ENCODE measurements at places on chromosomes 11 and 22.

- DNase-seq = no peak
- peak overlapping the region; percentile 53 for H3K4me3 ChIP-seq
- peaks cover 14% of the 10 kb centered on the region for H3K4me1 ChIP-seq
- peaks cover 45% of the 10 kb centered on the region for H3K27me3 ChIP-seq
- H3K27ac ChIP-seq = peak overlapping the region; percentile 25
These were observed 428 bp downstream of the CDKN1C start for GRCh38 chr11:2885017-2885677.

- no peak overlapping the region for H3K27ac ChIP-seq
- peaks cover 42% of the 10 kb centered on the region for H3K27me3 ChIP-seq
- peaks cover 6% of the 10 kb centered on the region for H3K4me1 ChIP-seq
- H3K4me3 ChIP-seq = peak overlapping the region; percentile 49
- no peak for DNase-seq
- H3K36me3 ChIP-seq = no peaks in the 10 kb centered on the region
These were observed 1.4 kb downstream of the ARHGAP20 start for GRCh38 chr11:110710628-110711381.

GRCh38 chr22:26763633-26764361 lies 106.4 kb downstream of the MIAT start:
- no peak for DNase-seq
- peaks cover 8% of the 10 kb centered on the region for H3K36me3 ChIP-seq
- H3K4me3 ChIP-seq = no peak overlapping the region
- H3K27ac ChIP-seq = no peak overlapping the region
- no peaks in the 10 kb centered on the region for H3K4me1 ChIP-seq

DNA sequence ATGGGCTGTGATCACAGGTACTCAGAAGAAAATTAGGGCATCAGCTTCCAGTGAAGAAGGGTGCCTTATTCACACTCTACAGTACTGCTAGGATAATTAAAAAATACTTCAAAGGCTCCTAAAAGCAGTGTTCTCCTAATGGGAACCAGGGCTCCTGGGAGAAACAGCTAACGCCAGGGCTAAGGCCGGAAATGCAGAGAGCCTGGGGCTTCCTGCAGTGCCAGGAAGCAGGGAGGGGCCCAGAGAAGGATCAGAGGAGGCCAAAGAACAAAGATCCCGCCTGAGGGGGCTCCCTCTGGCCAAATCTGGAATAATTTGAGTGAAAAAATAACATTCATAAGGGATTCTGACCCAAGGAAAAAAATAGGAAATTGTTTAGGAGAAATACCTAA lies 27.5 kb downstream of the TOLLIP start:
- H3K27me3 ChIP-seq = no peaks in the 10 kb centered on the region
- no peak overlapping the region for H3K27ac ChIP-seq
- DNase-seq = no peak
- H3K36me3 ChIP-seq = peaks cover 40% of the 10 kb centered on the region
- no peak overlapping the region for H3K4me3 ChIP-seq

DNA sequence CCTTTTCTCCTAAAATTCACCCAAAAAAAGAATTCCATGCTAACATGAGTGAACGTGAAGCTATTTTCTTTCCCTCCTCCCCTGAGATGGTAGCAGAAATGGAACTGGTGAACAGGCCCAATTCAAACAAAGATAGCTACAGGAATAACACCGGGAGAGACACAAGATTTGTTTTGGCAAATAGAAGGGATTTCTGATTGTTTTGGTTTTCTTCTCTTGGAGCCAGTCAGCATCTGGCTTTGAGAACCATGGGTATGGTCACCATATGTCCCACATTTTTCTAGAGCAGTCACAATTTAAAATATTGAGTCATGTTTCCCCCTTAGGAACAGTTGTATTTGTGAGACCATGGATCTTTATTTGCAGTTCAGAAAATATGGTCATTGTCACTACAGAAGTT lies 214.1 kb downstream of the FAM76B start:
- H3K27me3 ChIP-seq = no peaks in the 10 kb centered on the region
- no peak overlapping the region for H3K4me3 ChIP-seq
- no peak overlapping the region for H3K27ac ChIP-seq
- H3K36me3 ChIP-seq = no peaks in the 10 kb centered on the region
- DNase-seq = no peak

GRCh38 chr11:122823564-122823963 lies 14.7 kb upstream of the CRTAM start:
- DNase-seq = no peak
- H3K4me1 ChIP-seq = no peaks in the 10 kb centered on the region
- H3K27me3 ChIP-seq = no peaks in the 10 kb centered on the region

DNA sequence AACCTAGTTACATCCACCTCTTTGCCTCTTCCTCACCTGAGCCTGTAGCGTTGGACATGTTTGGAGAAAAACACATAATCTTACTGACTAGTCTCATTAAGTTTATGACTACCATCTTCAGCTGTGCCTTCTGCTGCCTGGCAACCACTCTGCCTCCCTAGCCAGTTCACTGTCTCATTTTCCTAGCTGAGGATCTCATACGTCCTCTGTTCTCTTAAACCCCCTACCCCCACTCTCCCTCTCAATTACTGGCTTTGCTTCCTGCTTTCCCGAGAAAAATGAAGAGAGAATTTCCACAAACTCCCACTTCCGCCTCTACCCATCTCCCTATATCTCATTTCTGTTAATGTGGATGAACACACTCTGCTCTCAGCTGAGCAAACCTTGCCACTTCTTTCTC lies 239.3 kb upstream of the POU2AF2 start:
- H3K27me3 ChIP-seq = no peaks in the 10 kb centered on the region
- H3K36me3 ChIP-seq = no peaks in the 10 kb centered on the region
- no peak for DNase-seq
- H3K4me3 ChIP-seq = no peak overlapping the region

DNA sequence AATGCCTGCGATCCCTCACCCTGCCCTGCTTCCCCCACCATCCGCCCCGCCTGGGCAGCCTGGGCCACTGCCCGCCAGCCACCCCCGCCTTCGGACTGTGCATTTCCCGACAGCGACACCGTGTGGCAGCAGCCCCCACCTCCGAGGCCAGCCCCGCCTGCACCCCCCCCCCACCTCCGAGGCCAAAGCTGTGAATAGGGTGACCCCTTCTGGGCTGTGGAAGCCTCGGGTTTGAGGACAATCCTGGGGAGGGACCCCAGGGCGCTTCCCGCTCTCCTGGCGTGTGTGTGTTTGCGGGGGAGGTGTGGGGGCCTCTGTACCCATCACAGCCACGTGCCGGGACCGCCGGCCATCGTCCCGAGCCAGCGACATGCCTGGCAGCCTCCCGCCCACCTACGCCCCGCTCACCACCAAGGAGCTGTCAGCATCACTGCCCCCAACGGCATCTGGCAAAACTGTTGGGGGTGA lies 33.8 kb upstream of the PPARA start:
- peak; percentile 61 for DNase-seq
- peaks cover 2% of the 10 kb centered on the region for H3K4me1 ChIP-seq
- no peaks in the 10 kb centered on the region for H3K27me3 ChIP-seq
- no peaks in the 10 kb centered on the region for H3K36me3 ChIP-seq
- no peak overlapping the region for H3K27ac ChIP-seq

DNA sequence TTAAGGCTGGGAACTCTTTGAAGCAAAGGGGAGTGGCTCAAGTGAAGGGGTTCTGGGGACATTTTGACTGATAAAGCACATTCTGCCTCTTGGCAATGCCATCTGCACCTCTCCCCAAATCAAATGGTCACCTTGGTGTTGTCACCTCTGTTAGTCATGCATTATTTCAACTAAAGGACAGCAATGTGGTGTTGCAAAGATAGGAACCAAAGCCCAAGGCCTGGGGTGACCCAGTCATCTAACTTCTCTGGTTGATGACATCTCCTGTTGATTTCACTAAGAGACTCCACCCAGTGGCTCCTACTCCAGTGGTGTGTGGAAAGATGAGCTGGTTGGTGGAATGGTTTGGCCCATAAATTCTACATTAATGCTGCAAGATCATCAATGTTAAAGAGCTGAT lies 7.8 kb upstream of the MS4A1 start:
- H3K36me3 ChIP-seq = no peaks in the 10 kb centered on the region
- no peak overlapping the region for H3K4me3 ChIP-seq
- H3K4me1 ChIP-seq = peaks cover 3% of the 10 kb centered on the region
- no peaks in the 10 kb centered on the region for H3K27me3 ChIP-seq
- DNase-seq = no peak
- H3K27ac ChIP-seq = no peak overlapping the region

DNA sequence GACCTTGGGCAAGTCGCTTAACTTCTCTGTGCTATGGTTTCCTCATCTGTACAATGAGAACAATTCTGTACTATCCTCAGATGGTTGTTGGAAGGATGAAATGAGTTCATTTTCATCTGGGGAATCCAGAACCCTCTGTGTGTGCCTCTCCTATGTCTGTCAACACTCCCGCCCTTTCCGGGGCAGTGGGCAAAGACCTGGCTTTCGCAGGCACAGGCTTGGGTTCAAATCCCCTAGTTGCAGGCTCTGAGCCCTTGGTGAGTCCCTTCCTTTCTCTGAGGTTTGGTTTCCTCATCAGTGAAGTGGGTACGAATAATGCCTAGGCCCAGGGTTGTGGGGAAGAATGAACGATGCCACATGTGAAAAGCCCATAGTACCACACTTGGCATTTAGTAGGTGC lies 6.0 kb downstream of the PNPLA5 start:
- H3K27me3 ChIP-seq = peaks cover 6% of the 10 kb centered on the region
- no peaks in the 10 kb centered on the region for H3K4me1 ChIP-seq

DNA sequence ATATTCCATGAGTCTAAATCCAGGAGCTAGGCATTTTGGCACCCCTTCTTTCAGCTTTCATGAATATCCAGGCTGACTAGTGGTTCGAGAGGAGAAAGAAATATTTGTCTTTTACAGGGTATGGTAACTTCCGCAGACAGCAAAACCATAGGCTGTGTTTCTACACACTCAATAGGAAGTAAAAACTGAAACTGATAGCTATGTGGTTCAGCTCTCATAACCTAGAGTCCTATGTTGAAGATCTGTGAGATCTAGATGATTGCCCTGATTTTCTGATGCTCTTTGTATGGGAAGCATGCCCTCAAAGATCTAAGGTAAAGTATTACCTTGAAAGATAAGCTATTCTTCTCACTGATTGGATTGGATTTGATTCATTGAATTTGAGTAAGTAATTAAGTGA lies 118.3 kb downstream of the CD44 start:
- H3K4me1 ChIP-seq = peaks cover 6% of the 10 kb centered on the region
- no peaks in the 10 kb centered on the region for H3K27me3 ChIP-seq
- H3K27ac ChIP-seq = no peak overlapping the region
- H3K4me3 ChIP-seq = no peak overlapping the region

GRCh38 chr11:117950993-117951961 lies 22.1 kb upstream of the TMPRSS13 start:
- H3K4me1 ChIP-seq = peaks cover 55% of the 10 kb centered on the region
- no peaks in the 10 kb centered on the region for H3K27me3 ChIP-seq
- H3K4me3 ChIP-seq = peak overlapping the region; percentile 21
- peak overlapping the region; percentile 89 for H3K27ac ChIP-seq
- H3K36me3 ChIP-seq = no peaks in the 10 kb centered on the region
- peak; percentile 82 for DNase-seq

- no peak overlapping the region for H3K27ac ChIP-seq
- no peak overlapping the region for H3K4me3 ChIP-seq
- no peaks in the 10 kb centered on the region for H3K36me3 ChIP-seq
- H3K27me3 ChIP-seq = no peaks in the 10 kb centered on the region
These were observed 61.1 kb upstream of the PICALM start for GRCh38 chr11:86129740-86130540.

- no peaks in the 10 kb centered on the region for H3K27me3 ChIP-seq
- peak; percentile 60 for DNase-seq
- H3K4me1 ChIP-seq = peaks cover 78% of the 10 kb centered on the region
- H3K36me3 ChIP-seq = no peaks in the 10 kb centered on the region
- peak overlapping the region; percentile 92 for H3K27ac ChIP-seq
These were observed 22.1 kb downstream of the FLI1 start for GRCh38 chr11:128715691-128716561.

GRCh38 chr11:112057170-112057569 lies 16.6 kb downstream of the PIH1D2 start:
- H3K4me1 ChIP-seq = no peaks in the 10 kb centered on the region
- H3K4me3 ChIP-seq = no peak overlapping the region
- H3K27me3 ChIP-seq = no peaks in the 10 kb centered on the region
- no peak overlapping the region for H3K27ac ChIP-seq

DNA sequence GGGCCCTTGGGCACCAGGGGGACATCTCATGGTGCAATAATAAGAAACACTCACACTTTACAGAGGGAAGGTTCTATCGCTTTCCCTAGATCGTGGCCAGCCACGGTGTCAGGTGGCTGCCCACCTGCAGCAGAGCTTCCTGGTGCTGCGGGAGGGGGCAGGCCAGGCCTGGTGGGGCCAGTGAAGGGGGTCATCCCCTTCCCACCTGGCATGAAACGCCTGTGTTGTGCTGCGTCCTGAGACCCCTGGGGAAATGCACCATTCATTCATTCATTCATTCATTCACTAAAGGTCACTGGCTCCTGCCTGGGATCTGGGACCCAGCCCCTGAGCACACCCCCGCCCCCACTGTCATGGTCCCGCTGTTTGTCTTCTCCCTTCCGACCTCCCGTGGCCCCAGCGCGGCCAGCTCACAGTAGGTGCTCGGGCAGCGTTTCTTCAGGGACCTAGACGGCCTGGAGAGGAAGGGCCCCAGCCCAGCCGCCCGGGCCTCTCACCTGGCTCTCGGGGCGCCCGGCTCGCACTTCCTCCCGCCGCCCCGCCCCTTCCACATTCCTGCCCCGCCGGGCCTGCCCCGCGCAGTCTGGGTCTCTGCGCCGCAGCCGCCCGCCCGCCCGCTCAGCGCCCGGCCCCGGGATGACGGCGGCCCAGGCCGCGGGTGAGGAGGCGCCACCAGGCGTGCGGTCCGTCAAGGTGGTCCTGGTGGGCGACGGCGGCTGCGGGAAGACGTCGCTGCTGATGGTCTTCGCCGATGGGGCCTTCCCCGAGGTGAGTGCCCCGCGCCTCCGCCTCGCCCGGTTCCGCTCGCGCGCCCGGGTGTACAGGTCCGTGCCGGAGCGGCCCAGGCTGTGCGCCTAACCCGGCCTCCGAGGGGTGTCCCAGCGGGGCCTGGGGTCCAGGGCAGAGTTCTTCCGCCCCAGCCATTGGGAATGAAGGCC lies at the start of gene RHOD:
RHOD (plus strand) TSS at position 581 of the 938 bp plus-strand sequence; CDS start at position 637, 56 bp downstream.
- peaks cover 10% of the 10 kb centered on the region for H3K4me1 ChIP-seq
- peaks cover 80% of the 10 kb centered on the region for H3K27me3 ChIP-seq
- H3K27ac ChIP-seq = no peak within 1 kb of the TSS
- H3K36me3 ChIP-seq = no peaks in the 10 kb centered on the region
- no peak for DNase-seq
- peak within 1 kb of the TSS; percentile 31 for H3K4me3 ChIP-seq

- no peak overlapping the region for H3K27ac ChIP-seq
- no peak overlapping the region for H3K4me3 ChIP-seq
- DNase-seq = no peak
- H3K4me1 ChIP-seq = peaks cover 13% of the 10 kb centered on the region
These were observed 9.7 kb upstream of the DEPDC7 start for GRCh38 chr11:33006010-33006409.

Measured in thymus (tissue), 14 donors.